ENCODE measurements at places on chromosomes 2 and 18.

- no peak for DNase-seq
Measured at GRCh38 chr2:138060301-138060635, 96.0 kb downstream of the HNMT start.

DNA sequence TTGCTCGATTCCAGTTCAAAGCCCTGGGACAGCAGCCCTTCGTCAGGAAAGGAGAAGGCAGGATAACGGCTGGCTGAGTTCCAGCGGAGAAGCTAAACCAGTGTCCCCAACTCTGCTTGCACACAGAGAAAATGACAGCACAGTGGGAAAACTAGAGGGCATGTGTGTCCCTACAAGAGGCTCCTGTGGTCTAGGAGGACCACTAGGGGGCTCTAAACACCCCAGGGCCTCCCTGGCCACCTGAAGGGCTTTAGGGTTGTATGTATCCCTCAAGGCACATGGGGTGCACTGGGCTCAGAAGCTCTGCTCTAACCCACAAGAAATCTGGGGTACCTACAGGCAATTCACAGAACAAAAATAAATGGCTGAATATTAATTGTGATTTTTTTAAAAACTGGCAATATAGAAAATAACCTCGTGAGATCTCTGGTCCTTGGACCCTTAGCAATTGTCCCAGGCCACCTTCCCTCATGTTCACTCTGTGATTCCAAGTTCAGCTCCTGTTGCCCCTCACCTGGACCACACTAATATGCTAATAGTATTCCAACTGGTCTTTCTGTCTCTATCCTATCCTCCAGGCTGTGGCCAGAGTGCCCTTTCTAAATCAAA is 17.5 kb downstream of the STAT1 start:
- peak; percentile 5 for DNase-seq

GRCh38 chr2:20288642-20289340 is 61.9 kb downstream of the PUM2 start:
- peak; percentile 55 for DNase-seq

- no peak for DNase-seq
Measured at GRCh38 chr2:204355688-204356087, 189.6 kb upstream of the PARD3B start.

- DNase-seq: no peak
Measured at GRCh38 chr18:31512203-31512764, 14.3 kb downstream of the DSG2 start.

GRCh38 chr2:40178171-40178778 is 273.6 kb downstream of the SLC8A1 start:
- DNase-seq: no peak

DNA sequence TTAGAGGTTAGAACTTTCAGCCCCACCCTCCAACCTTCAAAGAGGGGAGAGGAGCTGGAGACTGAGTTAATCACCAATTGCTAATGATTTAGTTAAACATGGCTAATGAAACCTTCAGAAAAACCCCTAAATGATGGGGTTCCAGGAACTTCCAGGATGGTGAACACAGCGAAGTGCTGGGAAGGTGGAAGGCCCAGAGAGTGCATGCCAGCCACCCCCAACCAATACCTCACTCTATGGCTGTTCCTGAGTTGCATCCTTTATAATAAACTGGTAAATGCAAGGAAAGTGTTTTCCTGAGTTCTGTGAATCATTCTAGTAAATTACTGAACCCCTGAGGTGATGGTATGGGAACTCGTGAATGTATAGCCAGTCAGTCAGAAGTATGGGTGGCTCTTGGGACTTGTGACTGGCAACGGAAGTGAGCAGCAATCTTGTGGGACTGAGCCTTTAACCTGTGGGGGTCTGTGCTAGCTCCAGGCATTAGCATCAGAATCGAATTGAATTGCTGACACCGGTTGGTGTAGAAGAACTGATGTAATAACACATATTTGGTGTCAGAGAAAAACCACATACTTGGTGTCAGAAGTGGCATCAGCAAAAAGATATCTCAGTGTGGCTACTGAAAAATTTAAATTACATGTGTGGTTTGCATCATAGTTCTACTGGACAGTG is 37.4 kb downstream of the NPHP1 start:
- DNase-seq: no peak

- DNase-seq: peak; percentile 81
Measured at GRCh38 chr2:36371070-36371874, 15.7 kb downstream of the CRIM1 start.

DNA sequence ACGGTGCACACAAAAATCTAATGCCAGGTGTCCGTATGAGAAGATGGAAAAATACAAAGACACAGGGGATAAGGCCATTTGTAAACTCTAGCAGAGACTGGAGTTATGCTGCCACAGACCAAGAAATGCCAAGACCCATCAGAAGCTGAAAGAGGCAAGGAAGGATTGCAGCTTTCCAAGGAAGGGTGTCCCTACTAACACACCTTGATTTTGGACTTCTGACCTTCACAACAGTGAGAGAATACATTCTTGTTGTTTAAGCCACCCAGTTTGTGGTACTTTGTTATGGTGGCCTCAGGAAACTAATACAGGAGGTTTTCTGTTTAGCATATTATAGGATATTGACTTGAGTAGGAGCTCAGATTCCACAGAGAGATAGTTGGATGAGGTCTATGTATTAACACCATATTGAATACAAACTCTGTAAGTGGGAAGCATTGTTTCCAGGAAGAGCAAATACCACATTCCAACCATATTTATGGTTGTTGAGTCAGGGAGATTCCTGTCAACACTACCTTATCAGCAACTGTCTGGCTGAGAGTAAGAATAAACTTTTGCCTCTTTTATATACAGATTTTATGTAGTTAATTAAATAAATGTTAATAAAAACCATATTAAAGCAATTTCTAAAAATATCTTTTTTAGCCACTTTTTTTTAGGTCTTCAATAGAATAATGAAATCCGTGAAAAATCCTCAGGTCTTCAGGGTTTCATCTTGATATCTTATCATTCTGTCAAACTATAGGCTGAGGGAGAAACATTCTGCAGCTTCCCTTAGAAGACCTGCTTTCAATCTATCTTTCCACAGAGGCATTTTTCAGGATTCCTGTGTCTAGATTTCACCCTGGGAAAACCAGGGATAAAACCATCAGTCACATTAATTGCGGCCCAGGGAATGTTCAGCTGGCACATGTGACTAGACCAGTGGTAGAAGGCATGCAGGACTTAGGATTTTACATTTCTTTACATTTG is 35.4 kb upstream of the HNMT start:
- peak; percentile 31 for DNase-seq
